ENCODE measurements at places on chromosomes 16 and 17.

DNA sequence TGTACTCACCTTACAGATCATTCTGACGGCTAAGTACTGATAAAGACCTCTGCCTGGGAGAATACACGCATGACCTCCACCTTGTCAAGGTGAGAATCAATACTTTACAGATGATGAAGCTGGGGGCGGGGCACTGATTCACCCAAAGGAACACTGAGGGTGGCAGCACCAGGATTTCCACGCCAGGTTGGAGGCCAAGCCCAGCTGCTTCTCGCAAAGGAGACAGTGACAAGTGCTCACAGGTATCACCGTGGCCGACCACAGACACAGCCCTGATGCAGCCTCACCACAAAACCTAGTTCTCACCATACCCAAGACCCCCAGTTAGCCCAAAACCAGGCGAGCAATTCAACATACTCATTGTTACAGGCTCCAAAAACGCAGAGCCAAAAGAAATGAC is 434.2 kb downstream of the SOX9 start:
- no peak for DNase-seq

GRCh38 chr17:51341457-51341856 is 81.1 kb downstream of the UTP18 start:
- no peak for DNase-seq

DNA sequence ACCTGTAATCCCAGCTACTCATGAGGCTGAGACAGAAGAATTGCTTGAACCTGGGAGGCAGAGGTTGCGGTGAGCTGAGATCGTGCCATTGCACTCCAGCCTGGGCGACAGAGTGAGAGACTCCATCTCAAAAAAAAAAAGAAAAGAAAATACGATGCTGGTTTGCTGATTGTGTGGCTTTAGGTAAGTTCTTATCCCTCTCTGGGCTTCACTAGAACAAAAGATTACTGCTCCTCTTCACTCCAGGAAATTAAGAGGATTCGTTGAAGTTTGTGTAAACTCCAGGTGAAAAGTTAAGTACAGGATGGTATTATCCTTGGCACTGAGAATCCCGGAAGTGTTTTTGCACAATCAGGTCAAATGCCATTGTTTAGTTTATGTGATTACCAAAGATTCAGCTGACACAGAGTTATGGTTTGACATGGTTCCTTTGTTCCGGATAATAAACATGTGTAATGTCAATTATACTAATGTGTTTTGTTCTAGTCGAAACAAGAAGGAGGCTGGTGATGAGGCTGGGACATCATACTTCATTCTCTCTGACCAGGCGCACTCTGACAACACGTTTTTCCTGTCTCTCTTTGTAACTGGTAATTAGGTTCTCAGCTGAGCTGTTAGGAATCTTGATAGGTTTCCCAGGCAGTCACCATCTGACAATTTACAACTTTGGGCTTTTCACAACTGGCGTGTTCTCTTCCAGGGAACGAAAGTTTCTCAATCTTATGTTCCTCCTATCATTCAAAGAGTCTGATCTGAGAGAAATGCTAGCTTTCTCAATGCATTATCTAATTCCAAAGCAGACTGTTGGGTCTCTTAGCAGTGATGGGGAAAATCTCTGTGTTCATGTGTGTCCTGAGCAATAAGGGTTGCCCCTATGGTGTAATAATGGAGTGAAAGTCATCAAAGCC is 10.8 kb upstream of the TAOK1 start:
- no peak for DNase-seq

- DNase-seq, result no peak
These were observed 13.6 kb downstream of the DRC7 start for GRCh38 chr16:57708168-57708567.

- DNase-seq, result no peak
These were observed at the start of gene ZNF469 for GRCh38 chr16:88382491-88383400. Gene ZNF469 (plus strand): TSS chr16:88382959. CDS start chr16:88427471, 44,512 bp downstream.

Data from NCI-H2081 treated with DMSO at 0.1 percent for 48 hours (cell line).